Stimulated activated CD4-positive, alpha-beta T cell treated with anti-CD3 and anti-CD28 coated beads, Interleukin-1b, Interleukin-23, amount 100 ng/mL, for 1 hour (primary cell): ENCODE measurements at places on chromosomes 5 and 9.

GRCh38 chr9:113559834-113560800 is 96.6 kb downstream of the RGS3 start:
- no peak for DNase-seq

- DNase-seq, result no peak
These were observed 617.5 kb upstream of the TLE4 start for GRCh38 chr9:78954286-78954685.

GRCh38 chr5:173778152-173778782 is 109.9 kb upstream of the CPEB4 start:
- DNase-seq, result no peak

GRCh38 chr5:50724262-50724661 is 57.8 kb downstream of the PARP8 start:
- DNase-seq, result no peak

DNA sequence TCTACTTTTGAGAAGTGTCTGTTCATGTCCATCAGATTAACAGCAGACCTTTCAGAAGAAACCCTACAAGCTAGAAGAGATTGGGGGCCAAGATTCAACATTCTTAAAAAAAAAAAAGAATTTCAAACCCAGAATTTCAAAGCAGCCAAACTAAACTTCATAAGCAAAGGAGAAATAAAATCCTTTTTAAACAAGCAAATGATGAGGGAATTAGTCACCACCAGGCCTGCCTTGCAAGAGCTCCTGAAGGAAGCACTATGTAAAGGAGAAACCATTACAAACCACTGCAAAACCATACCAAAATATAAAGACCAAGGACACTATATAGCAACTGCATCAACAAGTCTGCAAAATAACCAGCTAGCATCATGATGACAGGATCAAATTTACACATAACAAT is 124.6 kb upstream of the PDE4D start:
- DNase-seq, result no peak

DNA sequence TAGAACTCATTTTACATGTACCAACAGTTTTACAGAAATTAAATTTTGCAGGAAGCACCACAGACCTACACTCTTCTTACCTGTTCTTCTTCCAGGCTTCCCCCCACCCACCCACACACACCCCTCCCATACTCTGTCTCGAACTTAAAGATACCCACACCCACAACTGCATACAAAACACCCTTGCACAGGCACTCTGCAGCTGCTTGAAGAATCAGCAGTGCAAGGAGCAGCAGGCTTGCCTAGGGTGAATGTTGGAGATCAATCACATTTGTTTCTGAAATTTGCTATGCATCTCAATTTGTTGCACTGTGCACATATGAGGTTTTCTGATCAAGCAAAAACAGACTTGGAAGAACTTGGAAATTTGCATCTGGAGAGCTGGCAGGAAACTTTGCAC is 77.5 kb upstream of the TGFBR1 start:
- no peak for DNase-seq

GRCh38 chr5:32031089-32031488 is 143.0 kb downstream of the GOLPH3 start:
- DNase-seq, result no peak

DNA sequence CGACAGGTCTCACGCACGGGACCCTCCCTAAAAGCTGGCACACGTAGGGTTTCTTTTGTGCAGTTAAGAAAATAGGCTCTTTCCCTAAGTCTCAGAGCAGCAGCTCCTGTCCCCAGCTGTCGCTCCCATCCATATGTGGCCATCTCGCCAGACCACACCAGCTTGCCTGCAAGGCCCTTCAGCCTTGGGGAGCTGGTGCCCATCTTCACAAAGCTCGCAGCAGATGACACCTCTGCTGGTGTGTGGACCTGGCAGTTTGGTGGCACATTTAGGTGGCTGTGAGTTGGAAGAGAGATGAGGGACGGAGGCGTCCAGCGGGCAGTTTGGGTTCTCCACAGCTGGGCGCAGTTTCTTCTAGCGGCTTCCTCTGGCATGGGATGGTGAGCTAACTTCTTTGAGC is 239.0 kb downstream of the FANCC start:
- no peak for DNase-seq

GRCh38 chr9:99488131-99489059 is 266.3 kb downstream of the SEC61B start:
- no peak for DNase-seq

DNA sequence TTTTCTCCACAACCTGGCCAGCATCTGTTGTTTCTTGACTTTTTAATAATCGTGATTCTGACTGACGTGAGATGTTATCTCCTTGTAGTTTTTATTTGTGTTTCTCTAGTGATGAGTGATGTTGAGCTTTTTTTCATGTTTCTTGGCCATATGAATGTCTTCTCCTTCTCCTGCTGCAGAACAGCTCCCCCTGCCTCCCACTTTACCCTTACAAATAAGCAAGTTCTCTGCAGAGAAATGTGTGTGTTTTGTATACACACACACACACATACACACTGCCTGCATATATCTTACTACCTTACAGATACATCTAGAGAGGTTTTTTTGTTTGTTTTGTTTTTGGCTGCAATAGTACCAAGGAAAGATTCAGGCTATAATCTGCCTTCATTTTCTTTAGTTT is 88.7 kb upstream of the PHF24 start:
- no peak for DNase-seq

GRCh38 chr5:83644301-83644700 is 76.4 kb downstream of the HAPLN1 start:
- no peak for DNase-seq

DNA sequence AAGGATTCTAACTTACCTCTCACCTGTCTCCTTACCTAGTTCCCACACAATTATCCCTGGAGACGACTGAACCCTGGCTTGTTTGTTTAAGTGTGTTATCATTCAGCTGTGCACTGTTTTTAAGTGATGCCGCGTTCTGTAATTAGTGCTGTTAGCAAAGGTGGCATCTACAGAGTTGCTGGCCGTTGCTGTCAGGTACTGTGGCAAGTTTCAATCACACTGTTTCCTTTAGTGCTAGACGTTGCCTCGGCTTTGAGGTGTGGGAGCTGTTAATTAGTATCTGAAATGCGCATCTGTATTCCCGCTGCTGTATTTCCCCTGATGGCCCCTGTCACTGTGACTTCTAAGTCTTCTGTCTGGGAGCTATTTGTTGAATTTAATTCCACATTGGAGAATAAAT is 193.8 kb upstream of the GAS1 start:
- no peak for DNase-seq

DNA sequence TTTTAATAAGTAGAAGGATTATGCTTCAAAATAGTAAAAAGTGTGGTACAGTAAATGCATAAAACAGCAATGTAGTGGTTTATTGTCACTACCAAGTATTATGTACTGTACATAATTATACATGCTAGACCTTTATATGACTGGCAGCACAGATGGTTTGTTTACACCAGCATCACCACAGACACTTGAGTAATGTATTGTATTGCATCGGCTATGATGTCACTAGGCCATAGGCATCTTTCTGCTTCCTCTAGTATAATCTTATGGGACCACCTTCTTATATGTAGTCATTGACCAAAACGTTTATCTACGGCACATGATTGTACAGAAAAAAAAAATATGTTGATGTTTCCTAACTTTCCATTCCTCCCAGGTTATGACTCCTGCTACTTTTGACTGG is 31.9 kb upstream of the SSBP2 start:
- no peak for DNase-seq

DNA sequence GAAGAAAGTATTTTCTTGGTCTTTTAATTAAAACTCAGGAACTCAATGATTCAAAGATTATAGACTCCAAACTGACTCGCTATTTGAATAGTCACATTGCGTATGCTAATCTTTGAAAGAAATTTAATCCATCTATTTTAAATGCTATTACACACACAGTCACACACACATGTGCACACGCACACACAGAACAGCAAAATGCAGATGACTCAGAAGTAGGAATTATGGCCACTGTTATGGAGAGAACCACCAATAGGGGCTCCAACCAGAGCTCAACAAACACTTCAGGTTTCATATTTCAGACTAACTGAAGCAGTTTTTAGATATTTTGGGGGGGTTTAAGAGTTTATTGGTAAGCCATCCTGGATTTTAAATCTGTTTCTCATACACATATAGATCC is 1917.9 kb downstream of the EFNA5 start:
- DNase-seq, result no peak

- no peak for DNase-seq
These were observed 384.0 kb upstream of the IRX4 start for GRCh38 chr5:2266641-2267240.

GRCh38 chr5:54347221-54347865 is 37.0 kb upstream of the ARL15 start:
- DNase-seq, result no peak

DNA sequence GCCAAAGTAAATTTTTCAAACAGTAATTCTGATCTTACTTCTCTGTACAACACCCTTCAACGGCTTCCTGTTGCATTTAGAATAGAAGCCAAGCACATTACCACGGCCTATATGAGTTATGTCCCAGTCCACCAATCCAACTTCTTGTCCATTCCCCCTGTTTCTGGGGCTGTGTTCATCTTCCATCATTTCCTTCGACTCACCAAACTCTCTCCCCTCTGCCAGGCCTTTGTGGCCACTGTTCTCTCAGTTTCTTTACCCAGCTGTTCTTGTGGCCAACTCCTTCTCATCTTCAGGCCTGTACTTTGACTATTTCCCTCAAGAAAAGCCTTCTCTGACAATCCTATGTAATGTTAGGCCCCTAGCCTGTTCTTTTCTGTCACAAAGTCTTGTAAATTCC is 259.4 kb upstream of the EFNA5 start:
- no peak for DNase-seq

DNA sequence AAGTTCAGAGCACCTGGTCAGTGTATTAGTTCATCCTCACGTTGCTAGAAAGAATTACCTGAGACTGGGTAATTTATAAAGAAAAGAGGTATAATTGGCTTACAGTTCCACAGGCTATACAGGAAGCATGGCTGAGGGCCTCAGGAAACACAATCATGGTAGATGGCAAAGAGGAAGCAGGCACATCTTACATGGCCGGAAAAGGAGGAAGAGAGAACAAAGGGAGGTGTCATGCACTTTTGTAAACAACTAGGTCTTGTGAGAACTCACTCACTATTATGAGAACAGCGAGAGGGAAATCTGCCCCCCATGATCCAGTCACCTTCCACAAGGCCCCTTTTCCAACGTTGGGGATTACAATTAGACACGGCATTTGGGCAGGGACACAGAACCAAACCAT is 28.8 kb upstream of the CAVIN4 start:
- DNase-seq, result no peak

DNA sequence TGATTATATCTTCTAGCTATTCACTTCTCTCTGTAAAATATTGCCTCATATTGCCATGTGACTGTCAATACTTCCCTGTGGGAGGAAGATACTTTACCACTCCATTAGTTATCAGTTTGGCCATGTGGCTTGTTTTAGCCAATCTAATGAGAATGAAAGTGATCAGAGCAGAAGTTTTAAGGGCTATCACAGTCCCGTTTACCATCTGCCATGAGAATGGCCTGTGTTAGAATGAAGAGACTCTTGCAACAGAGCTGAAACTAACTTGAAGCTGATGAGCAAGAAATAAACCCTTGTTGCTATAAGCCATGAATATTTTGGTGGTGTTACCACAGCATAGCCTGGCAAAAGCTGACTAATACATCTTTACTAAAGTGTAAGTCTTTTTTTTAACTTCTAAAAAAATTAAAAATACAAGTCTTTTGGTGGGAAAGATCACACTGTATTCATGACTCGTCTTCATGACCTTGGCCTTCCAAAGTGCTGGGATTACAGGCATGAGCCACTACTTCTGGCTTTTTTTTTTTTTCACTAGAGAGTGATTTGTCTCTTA is 68.0 kb upstream of the CTNNA1 start:
- no peak for DNase-seq

GRCh38 chr5:912280-913091 is 19.8 kb downstream of the TRIP13 start:
- peak; percentile 51 for DNase-seq

DNA sequence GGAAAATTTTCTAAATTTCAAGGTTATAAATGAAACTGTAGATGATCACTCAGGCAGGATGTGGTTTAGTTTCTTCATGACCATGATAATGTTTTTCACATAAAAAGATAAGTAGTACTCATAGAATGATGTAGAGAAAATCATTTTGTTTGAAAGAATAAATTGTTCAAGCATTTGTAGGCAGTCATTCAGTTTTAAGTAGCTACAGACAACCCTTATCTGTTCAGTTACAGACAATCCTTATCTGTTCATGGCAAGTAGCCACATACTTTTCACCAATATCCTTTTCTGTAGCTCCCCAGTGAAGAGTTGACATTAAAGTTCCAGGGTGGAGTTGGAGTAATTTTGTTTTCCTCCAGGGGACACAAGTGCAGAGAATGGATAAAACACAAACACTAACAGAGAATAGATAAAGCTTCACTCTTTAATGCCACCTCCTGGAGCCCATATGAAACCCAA is 278.1 kb upstream of the TNC start:
- no peak for DNase-seq

DNA sequence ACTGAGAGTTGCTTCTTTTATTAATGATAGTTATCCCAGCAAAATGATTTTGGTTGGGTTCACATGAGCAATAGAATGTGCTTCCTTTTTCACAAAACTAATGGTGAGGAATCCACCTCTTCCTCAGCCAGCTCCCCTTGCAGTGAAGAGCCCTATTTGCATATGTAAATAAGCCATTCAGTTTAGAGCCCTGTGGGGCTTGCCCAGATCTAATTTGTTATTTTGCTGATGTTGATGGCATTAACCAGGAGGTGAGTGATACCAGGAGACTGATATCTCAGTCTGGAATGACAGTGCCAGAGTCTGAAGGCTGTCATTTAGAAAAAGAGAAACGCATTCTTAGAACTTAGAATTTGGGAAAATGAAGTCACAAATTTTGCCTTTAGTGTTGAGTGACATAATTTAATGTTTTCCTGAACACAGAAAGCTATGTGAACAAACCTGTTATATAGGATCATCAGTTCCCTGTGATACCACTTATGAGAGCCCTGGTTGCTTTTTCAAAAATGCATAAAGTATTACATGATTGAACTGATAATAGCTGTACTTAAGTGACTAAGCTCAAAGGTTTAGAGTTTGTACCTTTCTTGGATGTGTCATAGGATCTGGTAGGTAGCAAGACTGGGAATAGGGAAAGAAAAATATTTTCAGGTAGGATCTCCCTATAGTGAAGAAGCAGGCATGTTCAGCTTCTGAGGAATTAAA is 271.6 kb downstream of the MAST4 start:
- DNase-seq, result no peak
